IPS DF 19.7 (cell line): ENCODE measurements at places on chromosomes 1 and 21.

GRCh38 chr1:200921571-200922110 is 26.9 kb downstream of the INAVA start:
- DNase-seq: no peak

DNA sequence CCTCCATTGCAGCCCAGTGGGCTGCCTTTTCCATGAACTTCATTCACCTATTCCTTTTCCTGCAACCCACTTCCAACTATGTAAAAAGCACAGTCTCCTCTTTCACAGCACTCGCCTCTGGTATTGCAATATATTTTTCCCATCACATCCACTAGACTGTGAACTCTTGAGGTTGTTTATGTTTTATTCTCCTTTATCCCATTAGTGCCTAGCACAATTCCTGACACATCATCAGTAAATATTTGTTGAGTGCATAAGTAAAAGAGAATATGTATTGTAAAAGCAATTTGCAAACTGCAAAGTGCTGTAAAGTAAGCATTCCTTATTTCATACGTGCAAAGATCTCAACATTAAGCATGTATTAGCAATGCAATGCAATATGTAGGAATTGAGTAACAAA is 27.9 kb upstream of the NRIP1 start:
- DNase-seq: no peak

GRCh38 chr1:176880955-176881595 is 283.4 kb downstream of the ASTN1 start:
- no peak for DNase-seq

DNA sequence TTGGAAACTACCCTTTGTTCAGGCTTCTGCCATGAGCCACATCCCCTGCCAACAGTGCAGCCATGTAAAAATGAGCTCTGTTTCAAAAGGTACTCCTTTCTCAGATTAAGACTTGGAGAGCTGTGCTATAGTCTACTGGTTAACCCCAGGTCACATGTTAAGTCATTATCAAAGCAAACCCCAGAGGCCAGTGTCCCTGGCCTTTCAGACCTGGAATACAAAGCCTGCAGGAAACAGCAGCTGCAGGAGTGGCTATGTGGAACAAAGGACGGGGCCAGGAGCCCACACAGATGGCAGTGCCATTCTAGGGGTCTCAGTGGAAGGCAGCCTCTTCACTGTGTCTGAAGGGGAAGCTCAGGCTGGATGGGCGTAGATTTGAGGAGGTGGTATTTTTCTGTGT is 6.7 kb downstream of the ZNF496 start:
- DNase-seq: no peak

DNA sequence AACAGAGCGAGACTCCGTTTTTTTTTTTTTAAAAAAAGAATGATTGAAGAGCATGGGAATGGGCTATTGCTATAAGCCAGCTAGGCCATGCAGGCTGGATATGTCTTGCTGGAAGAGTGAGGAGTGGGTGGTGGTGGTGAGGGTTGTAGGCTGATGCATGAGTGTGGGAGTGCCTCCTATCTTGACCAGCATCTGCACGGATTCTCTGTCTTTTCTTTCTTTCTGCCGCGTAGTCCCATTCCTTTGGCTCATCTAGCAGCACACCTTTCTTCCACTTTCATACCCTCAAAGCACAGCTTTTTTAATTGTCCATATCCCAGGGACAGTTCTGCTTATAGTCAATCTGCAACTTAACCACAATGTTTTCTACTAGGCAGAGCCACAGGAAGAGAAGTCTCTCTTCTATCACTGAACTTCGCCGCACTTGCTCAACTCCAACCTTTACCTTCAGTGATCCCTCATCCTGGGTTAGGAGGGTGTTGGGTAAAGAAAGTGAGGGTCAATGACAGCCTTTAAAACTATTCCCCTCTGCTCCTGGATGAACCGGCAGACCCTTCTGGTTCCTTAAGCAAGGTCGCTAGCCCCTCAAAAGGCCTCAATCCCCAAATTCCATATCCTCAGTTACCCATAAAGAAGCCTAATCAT is 15.2 kb downstream of the ADCY10 start:
- DNase-seq: no peak

GRCh38 chr21:44800971-44801467 is 601 bp downstream of the UBE2G2 start:
- no peak for DNase-seq

DNA sequence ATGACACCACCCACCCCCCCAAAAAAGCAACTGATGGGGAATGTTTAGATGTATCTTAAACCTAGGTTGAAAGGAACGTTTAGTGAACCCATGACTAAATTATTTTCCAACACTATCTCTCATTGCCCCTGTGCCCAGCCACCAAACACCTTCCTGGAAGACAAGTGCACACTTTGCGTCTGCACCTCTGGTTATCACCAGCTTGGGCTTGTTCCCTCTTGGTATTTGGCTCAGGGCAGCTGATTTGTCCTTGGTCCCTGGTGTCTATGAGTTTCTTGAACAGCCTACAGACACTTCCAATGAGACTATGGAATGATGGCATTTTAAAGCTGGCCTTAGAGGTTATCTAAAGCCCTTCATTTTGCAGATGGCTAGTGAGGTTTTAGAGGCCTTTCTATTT is 15.5 kb upstream of the RIMKLA start:
- DNase-seq: no peak

GRCh38 chr1:214493126-214493796 is 58.1 kb downstream of the PTPN14 start:
- DNase-seq: no peak

GRCh38 chr1:77438236-77438913 is 156.6 kb downstream of the AK5 start:
- no peak for DNase-seq

DNA sequence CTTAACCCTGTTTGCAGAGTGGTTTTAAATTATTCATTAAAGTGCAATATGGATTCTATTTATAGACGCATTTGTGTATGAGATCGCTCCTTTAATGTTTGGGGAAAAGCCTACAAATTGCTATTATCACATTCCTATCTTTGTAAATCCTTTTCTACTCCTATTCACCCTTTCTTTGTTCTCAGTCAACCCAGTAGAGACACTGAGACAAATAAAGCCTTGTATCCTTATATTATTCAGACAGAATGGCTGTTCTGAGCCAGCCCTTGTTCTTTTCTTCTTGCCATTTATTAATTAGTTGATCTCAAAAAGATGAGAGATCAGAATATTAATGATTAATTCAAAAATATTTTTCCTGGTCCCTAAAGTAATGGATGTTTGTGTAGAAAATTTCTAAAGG is 8.4 kb downstream of the PCBP3 start:
- DNase-seq: no peak

- peak; percentile 56 for DNase-seq
These were observed 263.1 kb downstream of the GRIK3 start for GRCh38 chr1:36771240-36771639.

GRCh38 chr1:3657096-3657475 is 4.8 kb downstream of the TP73 start:
- no peak for DNase-seq

- no peak for DNase-seq
These were observed 9.6 kb upstream of the RGS1 start for GRCh38 chr1:192565946-192566345.

DNA sequence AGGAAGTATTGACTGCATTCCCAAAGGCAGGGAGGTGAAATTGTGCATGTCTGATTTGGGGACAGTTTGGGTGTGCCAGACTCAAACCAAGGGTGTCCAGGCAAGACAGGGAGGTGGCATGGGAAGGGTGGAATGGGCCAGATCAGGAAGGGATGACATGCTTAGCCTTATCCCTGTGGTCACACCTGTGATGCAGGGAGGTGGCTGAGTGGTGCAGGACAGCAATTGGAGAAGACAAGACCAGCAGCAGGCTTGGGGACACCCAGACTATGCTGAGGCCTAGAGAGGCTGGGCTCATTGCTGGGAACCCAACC is 4.0 kb downstream of the FOXO6 start:
- no peak for DNase-seq

GRCh38 chr1:246780264-246780663 is 56.1 kb downstream of the SCCPDH start:
- DNase-seq: no peak

DNA sequence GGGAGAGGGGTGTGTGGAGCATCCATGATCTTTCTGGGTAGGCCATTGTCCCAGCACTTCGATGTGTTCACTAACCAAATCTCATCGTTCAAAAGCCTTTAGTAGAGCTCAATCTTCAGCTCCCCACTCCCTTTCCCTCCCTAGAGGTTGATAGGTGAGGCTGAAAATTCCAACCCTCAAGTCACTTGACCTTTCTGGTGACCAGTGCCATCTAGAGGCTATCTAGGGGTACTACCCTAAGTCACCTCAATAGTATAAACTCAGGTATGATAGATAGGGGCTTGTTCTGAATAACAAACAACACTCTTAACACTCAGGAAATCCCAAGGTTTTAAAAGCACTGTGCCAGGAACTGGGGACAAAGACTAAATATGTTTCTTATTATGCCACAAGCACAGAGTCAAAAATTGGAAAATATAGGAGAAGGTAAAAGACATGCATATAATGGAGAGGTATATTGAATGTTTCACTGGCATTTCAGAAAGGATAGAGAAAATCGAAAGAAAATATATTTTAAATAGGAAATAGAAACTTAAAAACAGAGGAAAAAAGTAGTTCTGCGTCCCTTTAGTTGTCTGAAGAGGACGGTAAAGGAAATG is 42.9 kb upstream of the CD53 start:
- DNase-seq: peak; percentile 61

DNA sequence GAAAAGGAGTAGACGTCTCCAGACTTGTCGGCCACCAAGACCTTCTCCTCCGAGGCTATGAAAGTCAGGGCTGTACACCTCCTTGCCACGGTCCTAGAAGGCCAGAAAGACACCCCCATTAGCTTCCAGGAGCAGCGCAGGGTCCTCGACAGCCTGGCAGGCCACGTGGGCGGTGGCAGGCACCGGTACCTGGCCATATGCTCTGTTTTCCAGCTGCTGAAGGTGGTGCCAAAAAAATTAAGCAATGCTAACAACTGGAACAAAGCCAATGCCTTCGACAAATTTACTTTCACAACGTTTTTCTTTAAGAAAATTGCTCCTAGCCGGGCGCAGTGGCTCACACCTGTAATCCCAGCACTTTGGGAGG is 15.9 kb downstream of the WDR4 start:
- no peak for DNase-seq

DNA sequence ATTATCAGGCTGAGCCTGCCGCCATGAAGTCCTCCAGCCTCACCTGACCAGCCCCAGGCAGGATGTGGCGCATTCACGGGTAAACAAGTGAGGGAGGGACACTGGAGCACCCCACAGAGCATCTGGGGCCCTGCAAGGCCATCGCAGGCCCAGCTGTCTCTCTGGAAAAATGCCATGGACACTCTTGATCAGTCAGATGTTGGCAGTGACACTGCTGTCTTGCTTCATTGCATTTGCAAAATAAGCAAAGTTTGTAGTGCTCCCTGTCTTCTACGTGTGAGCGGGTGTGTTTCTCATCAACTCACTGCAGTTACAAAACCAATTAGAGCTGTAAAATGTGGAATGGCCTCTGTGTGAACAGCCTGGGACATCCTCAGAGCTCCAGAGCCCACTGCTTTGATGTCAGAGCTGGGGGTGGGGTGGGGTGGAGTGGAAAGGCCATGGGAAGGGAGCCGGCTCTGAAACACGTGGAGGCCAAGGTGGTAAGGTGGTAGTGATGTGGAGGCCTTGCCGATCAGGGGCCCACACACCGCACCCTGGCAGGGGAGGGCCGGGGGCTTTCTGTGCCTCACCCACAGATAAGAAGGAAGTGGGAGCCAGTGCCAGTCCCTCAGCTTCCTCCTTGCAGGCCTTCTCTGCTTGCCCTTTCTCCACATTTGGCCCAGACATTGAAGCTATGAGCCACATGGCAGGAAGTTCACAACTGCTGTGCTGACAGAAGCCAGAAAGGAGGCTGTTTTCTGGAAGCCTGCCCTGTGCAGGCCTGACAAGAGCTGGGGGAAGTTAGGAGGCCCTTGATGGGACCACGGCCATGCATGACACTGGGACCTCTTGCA is 254.9 kb downstream of the RHOU start:
- no peak for DNase-seq

- DNase-seq: no peak
These were observed 52.4 kb upstream of the LRP8 start for GRCh38 chr1:53380296-53380695.

DNA sequence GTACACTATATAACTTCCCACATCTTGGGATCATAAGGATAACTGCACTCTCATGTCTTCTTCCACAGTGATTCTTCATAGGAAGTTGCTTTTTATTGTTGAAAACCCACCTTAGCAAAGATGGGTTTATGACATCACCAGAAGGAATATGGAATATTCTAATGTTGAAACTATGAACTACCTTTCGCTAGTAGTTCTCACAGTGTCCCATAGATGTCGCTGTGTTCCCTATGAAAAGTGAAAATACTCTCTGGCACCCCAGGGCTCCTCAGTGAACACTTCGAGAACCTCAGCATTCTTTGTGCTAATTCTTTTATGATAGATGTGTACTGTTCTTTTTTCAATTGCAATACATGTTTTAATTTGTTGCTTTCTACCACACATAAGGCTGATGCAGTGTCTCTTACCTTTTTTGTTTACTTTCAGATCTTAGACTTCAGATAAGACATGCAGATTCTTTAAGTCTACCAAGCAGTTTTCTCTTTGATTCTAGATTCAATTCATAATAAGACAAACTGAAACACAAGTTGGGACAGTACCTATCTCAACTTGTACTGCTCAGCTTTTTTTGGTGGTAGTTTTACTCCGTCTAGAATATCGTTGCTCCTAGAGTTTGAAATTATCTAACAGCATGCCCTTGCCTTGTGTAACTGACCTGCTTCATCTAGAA is 90.8 kb downstream of the GTF2B start:
- DNase-seq: no peak

- DNase-seq: no peak
These were observed 7.1 kb upstream of the TPM3 start for GRCh38 chr1:154198756-154199562.

- DNase-seq: no peak
These were observed 33.7 kb downstream of the CFH start for GRCh38 chr1:196685506-196685905.

DNA sequence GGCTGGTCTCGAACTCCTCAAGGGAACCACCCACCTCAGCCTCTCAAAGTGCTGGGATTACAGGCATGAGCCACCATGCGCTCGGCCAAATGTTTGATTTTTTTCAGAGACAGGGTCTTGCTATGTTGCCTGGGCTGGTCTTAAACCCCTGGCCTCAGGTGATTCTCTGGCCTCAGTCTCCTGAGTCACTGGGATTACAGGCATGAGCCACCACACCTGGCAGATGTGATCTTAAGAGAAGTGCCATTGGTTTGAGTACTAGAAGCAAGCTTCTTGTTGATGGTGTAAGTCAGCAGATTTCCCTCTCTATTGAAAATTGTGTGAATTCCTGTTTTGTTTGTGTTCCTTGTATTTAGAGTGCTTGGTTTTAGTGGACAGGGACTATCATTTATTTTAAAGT is 5.2 kb downstream of the CAP1 start:
- DNase-seq: no peak

DNA sequence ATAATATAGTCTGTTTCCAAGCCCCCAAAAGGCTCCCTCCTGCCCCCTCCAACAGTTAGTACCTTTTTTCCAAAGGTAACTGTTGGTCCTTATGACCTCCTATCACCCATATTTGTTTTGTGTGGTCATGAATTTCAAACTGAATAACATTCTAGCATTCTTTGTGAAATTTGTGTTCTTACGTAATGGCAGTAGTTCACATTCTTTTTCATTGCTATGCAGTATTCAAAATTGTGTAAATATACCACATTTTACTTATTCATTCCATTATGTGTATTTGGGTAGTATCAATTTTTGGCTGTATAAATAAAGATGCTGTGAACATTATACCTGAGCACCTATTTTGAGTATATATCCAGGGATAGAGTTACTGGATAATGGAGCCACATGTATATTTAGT is 13.4 kb downstream of the RNF11 start:
- DNase-seq: no peak
